LoVo (cell line): ENCODE measurements at places on chromosomes 3 and 15.

DNA sequence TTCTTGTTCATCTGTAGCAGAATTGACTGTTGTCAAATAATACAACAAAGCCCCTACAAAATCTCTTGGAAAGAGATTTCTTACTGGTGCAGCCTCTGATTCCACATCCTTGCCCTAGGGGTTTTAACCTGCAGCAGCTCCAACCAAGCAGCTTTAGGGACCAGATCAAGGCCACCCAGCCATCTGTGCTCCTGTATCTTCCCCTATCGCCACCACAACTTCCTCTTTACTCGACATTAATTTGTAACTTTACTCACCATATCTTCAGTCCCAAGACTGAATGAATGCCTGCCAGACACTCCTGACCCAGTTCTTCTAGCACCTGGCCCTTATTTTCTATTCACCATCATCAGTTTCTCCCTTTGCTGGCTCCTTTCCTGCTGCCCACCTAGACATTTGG, 156.6 kb upstream of the IL12A start:
- no peak for DNase-seq

GRCh38 chr3:66662894-66663293, 162.1 kb upstream of the LRIG1 start:
- no peak for DNase-seq

GRCh38 chr3:114005481-114005880, 50.8 kb downstream of the CCDC191 start:
- DNase-seq = no peak

DNA sequence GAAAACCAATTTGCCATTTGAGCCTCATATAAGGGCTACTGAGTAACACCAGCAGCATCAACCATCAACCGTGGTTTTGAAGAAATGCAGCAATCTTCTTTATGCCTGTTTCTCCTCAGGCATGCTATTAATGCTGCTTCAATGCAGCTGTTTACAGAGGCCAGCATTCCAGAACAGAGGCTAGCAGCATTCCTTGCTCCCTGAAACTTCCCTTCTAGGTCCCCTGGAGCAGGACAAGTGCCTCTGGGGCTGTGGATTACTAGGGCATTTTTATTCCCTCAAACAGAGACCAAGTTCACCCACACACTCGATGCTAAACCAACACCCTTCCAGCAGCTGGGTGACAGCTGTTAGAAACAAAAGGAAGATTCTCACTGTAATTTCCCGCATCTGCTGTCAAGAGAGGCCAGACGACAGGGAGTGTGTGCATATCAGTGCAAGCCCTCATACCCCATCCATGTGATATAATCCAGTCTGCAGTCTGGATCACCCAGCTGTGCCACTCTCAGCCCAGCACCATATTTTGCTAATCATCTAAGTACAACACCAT, 57.5 kb downstream of the HOMER2 start:
- DNase-seq = no peak

DNA sequence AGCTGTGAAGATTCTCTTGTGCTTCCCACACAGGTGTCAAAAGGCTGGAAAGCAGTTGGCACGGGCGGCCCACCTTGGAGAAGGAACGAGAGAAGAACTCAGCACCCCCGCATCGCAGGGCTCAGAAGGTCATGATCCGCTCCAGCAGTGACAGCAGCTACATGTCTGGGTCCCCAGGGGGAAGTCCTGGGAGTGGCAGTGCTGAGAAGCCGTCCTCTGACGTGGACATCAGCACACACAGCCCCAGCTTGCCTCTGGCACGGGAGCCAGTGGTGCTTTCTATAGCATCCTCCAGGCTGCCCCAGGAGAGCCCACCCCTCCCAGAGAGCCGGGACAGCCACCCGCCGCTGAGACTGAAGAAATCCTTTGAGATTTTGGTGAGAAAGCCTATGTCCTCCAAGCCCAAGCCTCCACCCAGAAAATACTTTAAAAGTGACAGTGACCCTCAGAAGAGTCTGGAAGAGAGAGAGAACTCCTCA, 31.4 kb downstream of the STARD5 start:
- no peak for DNase-seq

DNA sequence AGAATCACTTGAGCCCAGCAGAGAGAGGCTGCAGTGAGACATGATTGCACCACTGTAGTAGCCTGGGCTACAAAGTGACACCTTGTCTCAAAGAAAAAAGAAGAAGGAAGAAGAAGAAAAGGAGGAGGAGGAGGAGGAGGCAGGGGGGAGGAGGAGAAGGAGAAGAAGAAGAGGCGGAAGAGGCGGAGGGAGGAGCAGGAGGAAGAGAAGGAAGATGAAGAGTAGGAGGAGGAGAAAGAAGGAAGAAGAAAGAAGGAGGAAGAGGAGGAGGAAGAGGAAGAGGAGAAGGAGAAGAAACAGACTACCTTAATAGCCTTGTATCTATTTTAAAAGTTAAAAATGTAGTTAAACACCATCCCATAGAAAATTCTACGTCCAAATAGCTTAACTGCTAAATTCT, 19.1 kb upstream of the ARF4 start:
- DNase-seq = no peak

DNA sequence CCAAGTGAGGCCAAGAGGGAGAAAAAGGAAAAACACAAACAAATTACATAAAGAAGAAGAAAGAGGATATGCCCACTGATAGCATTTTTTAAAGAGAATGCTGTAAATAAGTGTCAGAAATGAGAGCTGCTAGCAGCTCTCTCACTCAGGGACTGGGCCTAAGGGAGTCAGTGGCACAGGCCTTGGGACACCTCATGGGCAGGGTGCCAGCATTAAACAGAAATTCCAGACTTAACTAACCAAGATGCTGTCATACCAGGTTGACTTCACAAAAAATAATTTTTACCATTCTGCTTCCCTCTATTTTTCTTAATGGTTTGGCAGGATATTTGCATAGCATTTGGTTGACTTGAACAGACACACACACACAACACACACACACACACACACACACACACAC, 92.3 kb upstream of the ADAMTSL3 start:
- no peak for DNase-seq
